ENCODE measurements at places on chromosomes 1 and 21.

GRCh38 chr1:24568475-24568874, 12.6 kb downstream of the NCMAP start:
- H3K27me3 ChIP-seq: peaks cover 28% of the 10 kb centered on the region
- peaks cover 5% of the 10 kb centered on the region for H3K4me1 ChIP-seq
- no peak for DNase-seq
- H3K36me3 ChIP-seq: no peaks in the 10 kb centered on the region
- no peak overlapping the region for H3K27ac ChIP-seq
- no peak overlapping the region for H3K4me3 ChIP-seq

- H3K4me1 ChIP-seq: peaks cover 70% of the 10 kb centered on the region
- H3K4me3 ChIP-seq: peak overlapping the region; percentile 96
- peak; percentile 89 for DNase-seq
- H3K27me3 ChIP-seq: no peaks in the 10 kb centered on the region
- H3K36me3 ChIP-seq: peaks cover 11% of the 10 kb centered on the region
- H3K27ac ChIP-seq: peak overlapping the region; percentile 100
Observed at GRCh38 chr1:150562446-150563339, 13.5 kb downstream of the ADAMTSL4 start.

DNA sequence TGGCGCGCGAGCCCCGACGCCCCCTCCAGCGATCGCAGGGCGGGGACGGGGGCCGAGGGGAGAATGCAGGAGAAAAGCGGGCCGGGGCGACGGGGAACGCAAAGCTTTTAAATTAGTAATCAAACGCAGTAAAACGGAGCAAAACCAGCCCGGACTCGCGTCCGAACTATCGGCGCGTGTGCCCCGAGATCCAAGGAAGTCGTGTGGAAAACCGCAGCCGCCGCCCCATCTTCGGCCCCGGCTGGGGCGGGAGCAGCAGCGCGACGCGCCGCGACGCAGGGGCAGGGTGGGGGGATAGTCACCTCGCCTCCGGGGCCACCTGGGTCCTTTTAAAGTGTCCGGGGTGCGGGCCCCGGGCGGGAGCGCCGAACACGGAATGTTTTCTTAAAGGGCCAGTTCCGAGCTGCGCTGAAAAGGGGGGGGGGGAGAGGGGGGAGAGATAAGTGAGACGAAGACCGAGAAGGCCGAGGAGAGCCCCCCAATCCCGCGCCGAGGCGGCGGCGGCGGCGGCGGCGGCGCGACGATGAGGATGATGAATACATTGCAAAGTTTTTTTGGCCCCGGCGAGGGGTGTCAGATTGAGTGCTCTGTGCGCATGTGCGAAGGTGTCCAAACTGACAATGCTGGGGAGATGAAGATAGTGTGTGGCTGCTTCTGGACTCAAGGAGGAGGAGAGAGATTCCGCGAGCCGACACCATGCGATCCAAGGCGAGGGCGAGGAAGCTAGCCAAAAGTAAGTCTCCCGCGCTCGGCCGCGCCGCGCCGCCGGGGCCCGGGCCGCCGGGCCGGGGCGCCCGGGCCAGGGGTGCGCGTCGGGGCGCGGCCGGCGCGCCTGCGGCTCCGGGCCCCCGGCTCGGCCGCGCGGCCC, at the start of gene PRDM16:
TSS of gene PRDM16 (plus strand) at position 640 of the 868 bp plus-strand sequence. CDS start at position 697, 57 bp downstream.
- H3K4me1 ChIP-seq: peaks cover 3% of the 10 kb centered on the region
- peak within 1 kb of the TSS; percentile 83 for H3K4me3 ChIP-seq
- no peak within 1 kb of the TSS for H3K27ac ChIP-seq

DNA sequence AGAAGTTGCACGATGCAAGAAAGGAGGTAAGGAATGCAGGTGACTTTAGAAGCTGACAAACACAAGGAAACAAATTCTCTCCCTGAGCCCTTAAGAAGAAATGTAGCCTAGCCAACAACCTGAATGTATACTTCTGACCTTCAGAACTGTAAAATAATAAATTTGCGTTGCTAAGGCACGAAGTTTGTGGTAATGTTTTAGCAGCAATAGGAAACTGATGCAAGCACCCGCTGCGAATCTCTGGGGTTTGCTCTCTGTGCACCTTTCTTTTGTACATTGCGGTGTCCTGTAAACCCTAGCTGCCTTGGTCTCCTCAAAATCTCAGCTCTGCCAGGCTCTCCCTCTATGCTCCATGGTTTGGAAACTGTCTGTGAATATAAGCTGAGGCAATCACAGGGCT, 15.1 kb downstream of the CD53 start:
- no peak for DNase-seq
- peak overlapping the region; percentile 71 for H3K27ac ChIP-seq
- H3K27me3 ChIP-seq: no peaks in the 10 kb centered on the region
- no peak overlapping the region for H3K4me3 ChIP-seq
- peaks cover 76% of the 10 kb centered on the region for H3K36me3 ChIP-seq

- H3K4me1 ChIP-seq: peaks cover 28% of the 10 kb centered on the region
- H3K27ac ChIP-seq: no peak overlapping the region
- H3K4me3 ChIP-seq: no peak overlapping the region
- no peaks in the 10 kb centered on the region for H3K36me3 ChIP-seq
- no peak for DNase-seq
Observed at GRCh38 chr1:46526013-46526690, 25.3 kb downstream of the KNCN start.

GRCh38 chr1:11308699-11309224, 35.8 kb downstream of the UBIAD1 start:
- no peak for DNase-seq
- no peak overlapping the region for H3K4me3 ChIP-seq
- peaks cover 28% of the 10 kb centered on the region for H3K27me3 ChIP-seq
- H3K4me1 ChIP-seq: peaks cover 12% of the 10 kb centered on the region

GRCh38 chr1:28112388-28113241, 24.2 kb upstream of the EYA3 start:
- no peak overlapping the region for H3K27ac ChIP-seq
- no peaks in the 10 kb centered on the region for H3K36me3 ChIP-seq
- H3K27me3 ChIP-seq: peaks cover 27% of the 10 kb centered on the region
- peaks cover 18% of the 10 kb centered on the region for H3K4me1 ChIP-seq

DNA sequence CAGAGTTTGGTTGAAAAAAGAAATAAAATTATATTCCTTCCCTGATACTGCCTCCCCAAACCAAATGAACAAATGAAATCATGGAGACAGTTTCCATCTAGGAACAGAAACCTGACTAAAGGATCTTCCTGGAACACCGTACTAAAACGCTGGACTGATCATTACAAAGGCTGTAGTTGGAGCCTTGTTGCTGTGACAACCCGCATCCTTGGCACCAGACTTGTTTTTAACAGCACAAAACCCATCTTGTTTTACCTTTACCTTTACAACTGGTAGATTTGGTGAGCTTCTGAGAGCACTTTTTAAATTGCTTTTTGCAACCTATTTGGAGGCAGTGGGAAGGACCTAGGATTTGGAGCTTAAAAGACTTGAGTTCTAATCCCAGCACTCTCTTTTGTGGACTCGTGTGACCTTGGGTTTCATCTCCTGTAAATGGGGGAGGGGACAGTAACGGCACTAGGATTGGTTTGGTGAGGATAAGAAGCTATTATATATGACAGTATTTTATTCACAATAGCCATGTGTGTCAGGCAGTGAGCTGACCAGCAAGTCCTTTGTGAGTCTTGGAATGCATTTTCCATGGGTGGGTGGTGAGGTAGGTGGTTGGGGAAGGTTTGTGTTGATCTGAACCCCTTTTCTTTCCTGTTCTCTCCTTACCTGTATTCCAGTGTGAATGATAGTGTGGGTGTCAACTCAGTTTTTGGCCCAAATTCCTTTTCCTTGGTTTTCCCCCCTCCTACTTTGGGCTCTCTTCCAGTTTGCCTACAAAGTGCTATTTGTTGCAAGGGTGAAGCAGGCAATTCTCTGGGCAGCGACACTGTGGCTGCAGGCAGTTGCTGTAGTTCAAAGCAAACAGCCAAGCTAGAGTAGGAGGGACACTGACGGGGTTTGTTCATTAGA, 12.6 kb downstream of the LRRC8D start:
- no peaks in the 10 kb centered on the region for H3K36me3 ChIP-seq
- peaks cover 3% of the 10 kb centered on the region for H3K4me1 ChIP-seq
- no peak overlapping the region for H3K27ac ChIP-seq

DNA sequence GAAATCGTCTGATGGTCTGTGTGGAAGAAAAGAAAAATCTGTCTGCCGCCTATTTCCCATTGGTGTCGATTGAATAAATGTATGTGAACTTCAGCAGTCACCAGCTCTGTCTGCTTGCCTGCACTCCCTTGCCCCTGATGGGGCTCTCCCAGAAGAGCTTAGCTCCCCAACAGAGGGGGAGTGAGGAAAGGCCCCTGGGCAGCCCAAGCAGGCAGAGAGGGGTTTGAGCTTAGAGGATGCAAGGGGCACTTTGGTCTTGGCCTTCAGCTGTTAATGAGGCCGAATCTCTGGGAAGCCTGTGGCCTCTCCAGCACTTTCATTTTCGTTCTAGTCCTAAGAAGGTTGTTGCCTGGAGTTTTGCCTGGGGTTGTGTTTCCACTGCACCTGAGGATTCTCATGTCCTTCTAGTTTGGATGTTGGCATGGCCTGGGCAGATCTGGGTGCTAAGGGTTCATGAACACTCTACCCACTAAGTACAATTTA, 2.8 kb downstream of the FOXD2 start:
- DNase-seq: no peak
- H3K36me3 ChIP-seq: peaks cover 13% of the 10 kb centered on the region
- H3K4me3 ChIP-seq: no peak overlapping the region
- no peak overlapping the region for H3K27ac ChIP-seq

- H3K36me3 ChIP-seq: no peaks in the 10 kb centered on the region
- no peak overlapping the region for H3K27ac ChIP-seq
- H3K4me1 ChIP-seq: peaks cover 10% of the 10 kb centered on the region
Observed at GRCh38 chr21:38273745-38274542, 17.2 kb downstream of the KCNJ15 start.

DNA sequence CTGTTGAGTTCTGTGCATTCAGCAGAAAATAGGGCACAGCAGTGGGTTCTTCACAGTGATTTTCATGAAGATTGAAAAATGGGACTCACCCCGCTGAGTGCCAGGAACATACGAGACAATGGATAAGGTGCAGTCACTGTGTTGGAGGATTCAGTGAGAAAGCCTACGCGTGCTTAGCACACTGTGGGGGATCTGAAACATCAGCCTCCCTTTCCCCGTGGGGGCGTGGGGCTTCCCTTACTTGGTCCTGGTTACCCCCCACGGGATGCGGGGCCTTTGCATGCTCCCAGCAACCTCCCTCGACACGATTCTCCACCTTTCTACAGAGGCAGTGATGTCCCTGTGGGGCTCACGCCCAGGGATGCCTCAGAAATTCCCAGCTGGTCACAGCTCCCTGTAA, 252.2 kb upstream of the C1orf174 start:
- H3K27ac ChIP-seq: no peak overlapping the region
- H3K4me1 ChIP-seq: no peaks in the 10 kb centered on the region

GRCh38 chr21:42540396-42540795, 26.7 kb downstream of the SLC37A1 start:
- H3K36me3 ChIP-seq: peaks cover 35% of the 10 kb centered on the region
- H3K27ac ChIP-seq: no peak overlapping the region
- no peaks in the 10 kb centered on the region for H3K27me3 ChIP-seq
- H3K4me1 ChIP-seq: peaks cover 10% of the 10 kb centered on the region
- DNase-seq: no peak

DNA sequence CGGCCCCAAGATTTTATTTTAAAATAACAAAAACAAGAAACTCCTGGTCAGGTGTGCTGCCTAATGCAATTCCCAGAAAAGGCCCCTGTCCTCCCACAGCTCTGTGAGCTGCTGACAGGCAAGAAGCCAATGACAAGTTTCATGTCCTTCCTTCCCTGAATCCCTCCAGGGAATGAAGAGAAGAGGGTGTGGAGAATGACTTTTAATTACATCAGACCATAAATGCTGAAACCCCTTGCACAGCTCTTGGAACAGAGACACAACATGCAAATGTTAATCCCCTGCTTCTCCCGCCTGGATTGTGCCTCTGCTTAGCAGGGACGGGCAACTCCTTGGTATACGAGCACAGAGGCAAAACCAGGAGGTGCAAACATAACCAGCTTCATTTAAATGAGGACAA, 228.1 kb upstream of the CAMK1G start:
- no peak overlapping the region for H3K4me3 ChIP-seq
- no peak for DNase-seq
- no peaks in the 10 kb centered on the region for H3K36me3 ChIP-seq
- H3K27me3 ChIP-seq: peaks cover 3% of the 10 kb centered on the region

GRCh38 chr1:98406352-98407088, 255.0 kb upstream of the SNX7 start:
- no peaks in the 10 kb centered on the region for H3K36me3 ChIP-seq
- no peaks in the 10 kb centered on the region for H3K27me3 ChIP-seq
- peaks cover 6% of the 10 kb centered on the region for H3K4me1 ChIP-seq
- H3K4me3 ChIP-seq: no peak overlapping the region
- DNase-seq: no peak

DNA sequence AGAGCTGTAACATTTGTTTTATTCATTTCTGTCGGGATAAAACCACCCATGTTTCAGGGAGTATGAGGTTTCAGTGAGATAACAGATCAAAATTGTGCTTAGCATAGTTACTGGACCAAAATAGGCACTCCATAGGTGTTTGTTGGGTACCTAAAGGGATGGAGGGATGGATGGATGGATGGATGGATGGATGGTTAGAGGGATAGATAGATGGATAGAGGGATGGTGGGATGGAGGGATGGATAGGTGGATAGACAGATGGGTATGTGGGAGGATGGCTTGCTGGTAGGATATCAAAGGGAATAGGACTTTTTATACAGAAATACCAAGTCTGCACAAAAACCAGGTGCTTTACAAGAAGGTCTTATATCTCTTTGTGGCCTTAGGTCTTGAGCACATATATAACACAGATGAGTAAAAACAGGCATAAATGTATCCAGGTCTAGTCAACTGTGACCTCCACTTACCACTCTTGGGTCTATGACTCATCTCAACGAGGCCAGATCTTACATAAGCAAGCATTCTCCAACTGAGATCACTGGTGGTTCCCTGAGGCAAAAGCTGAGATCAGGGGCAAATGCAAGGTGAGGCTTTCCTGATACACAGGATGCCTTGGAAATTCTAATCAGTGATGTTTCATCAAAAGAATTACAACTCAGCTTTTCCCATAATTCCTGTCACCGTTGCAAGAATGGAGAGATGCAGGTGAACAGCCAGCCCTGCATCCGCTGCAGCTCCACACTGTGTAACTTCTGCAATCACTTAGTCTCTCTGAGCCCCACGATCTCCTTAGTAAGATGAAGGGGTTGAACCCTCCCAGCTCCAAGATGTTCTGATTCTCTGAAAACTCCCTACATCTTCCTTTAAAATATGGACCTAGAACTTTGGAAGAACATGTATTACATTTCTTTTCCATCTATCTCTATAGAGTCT, 32.0 kb downstream of the PTAFR start:
- no peak overlapping the region for H3K27ac ChIP-seq
- DNase-seq: no peak
- no peaks in the 10 kb centered on the region for H3K36me3 ChIP-seq
- peaks cover 8% of the 10 kb centered on the region for H3K4me1 ChIP-seq
- H3K27me3 ChIP-seq: peaks cover 37% of the 10 kb centered on the region
- H3K4me3 ChIP-seq: no peak overlapping the region

DNA sequence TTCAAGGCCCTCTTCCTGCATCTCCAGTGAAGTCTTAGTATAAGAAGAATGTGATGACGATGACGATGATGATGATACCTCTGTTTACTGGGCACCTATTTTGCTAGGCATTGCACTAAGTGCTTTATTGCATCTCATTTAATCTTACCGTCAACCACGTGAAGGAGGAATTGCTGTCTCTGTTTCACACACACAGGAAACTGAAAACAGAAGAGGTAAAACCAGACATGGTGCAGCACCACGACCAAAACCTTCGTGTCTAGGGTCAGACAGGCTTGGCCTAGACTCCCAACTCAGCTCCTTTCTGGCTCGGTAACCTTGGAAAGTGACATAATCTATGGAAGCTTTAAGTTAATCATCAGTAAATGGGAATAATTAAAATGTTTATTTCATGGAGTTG, 20.7 kb upstream of the KCNA2 start:
- H3K4me3 ChIP-seq: no peak overlapping the region
- H3K27me3 ChIP-seq: no peaks in the 10 kb centered on the region
- H3K36me3 ChIP-seq: peaks cover 44% of the 10 kb centered on the region
- H3K4me1 ChIP-seq: peaks cover 42% of the 10 kb centered on the region

Measured in activated naive CD4-positive, alpha-beta T cell treated with anti-CD3 and anti-CD28 coated beads, Interleukin-2, amount 10 ng/mL, durations not matched to agents 7 days and 5 days (primary cell).